ENCODE measurements at places on chromosomes 6 and 20.

GRCh38 chr6:45310118-45310788 is 17.9 kb upstream of the RUNX2 start:
- DNase-seq, result no peak

GRCh38 chr6:148869585-148869984 is 122.8 kb downstream of the UST start:
- no peak for DNase-seq

DNA sequence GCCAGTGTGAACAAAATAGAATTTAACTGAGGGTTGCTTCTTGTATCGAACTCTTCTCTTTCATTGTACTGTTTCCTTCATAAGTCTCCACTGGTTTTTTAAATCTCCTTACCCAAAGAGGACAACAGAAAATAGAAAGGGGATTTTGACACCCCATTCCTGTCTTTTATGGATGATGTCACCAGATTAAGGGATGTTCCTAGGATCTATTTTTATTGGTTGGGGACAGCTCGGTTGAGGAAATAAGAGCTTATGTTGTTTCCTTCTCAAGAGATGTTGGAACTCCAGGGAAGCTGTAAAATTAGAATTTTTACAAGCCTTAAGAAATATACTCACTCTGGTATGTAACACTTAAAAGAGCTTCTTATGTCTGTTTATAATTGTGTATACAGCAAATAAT is 171.5 kb downstream of the PHF3 start:
- no peak for DNase-seq

DNA sequence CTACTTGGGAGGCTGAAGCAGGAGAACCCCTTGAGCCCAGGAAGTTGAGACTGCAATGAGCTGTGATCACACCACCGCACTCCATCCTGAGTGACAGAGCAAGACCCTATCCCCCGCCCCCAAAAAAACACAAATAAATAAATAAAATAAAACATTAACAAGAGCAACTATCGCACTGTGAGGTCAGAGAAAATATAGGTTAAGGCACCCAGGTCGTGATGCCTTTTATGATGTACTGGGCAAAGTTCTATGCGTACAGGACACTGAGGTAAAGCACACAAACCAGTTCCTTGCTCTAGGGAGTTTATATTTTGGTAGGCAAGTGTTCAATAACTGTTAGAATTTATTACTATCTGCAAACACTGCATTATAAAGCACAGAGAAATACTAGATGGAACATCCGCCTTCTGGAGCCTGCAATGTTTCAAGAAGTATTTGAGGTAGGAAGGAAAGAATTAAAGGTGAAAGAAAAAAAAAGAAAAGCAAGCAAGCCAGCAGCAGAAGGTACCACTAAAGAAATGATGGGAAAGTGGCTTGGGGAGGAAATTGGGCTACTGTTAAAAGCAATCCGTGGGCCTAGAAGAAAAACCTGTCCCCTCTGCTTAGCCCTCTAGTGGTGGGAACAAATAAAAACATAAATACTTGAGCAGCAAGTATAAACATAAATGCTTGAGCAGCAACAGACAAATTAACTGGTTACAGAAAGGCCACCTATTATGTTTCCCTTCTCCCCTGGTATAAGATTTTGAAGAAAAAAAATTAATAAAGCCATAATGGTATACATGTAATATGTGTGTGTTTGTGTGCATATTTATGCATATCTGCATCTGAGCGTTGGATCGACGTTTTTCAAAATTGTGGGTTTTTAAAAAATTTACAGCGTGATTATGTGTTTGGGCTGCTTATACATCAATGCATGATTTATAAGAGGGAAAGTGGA is 128.0 kb downstream of the PHACTR1 start:
- peak; percentile 19 for DNase-seq

GRCh38 chr6:34729631-34730470 is 27.5 kb upstream of the SNRPC start:
- DNase-seq, result no peak
